ENCODE measurements at places on chromosomes 11 and 22.

- DNase-seq = peak; percentile 5
Observed at GRCh38 chr11:110297076-110297725, 787 bp upstream of the RDX start.

- no peak for DNase-seq
Observed at GRCh38 chr11:112655371-112655770, 305.8 kb upstream of the NCAM1 start.

- DNase-seq = no peak
Observed at GRCh38 chr11:77065878-77066228, 918 bp upstream of the CAPN5 start.

DNA sequence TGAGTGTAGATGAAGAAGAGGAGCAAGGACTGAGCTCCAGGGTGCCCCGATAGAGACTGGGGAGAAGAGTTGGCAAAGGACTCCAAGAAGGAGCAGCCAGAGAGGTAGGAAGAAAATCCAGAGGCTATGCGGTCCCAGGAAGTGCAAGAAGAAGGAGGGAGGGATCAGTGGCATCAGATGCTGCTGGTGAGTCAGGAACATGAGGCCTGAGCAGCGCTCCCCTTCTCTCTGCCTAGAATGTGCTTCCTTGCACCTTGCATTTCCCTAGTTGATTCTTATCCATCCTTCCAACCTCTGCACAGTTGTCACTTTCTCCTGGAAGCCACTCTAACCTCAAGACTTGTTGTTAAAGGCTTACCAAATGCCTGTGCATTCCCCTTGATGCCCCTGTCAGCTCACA lies 21.3 kb downstream of the KCNC1 start:
- DNase-seq = no peak

DNA sequence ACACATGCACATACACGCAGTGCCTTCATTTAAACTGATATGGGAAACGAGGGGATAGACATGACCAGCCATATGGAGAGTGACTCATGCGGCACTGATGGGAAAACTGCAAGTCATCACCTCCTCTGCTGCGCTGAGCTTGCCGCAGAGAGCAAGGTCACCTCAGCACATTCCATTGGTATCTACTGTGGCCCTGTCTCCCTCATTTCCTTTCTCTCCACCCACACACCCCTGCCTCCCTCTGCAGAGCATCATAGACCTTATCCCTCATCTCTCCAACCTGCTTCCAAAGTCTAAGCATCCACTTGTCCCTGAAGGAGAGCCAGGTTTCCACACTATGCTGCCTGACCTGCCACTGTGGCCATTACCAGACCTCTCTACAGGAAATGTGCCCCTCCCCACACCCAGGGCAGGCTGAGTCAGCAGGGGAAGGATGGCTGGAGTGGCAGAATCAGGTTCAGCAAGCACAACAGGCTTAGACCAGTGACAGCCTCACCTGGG lies 116.9 kb upstream of the SNX19 start:
- DNase-seq = no peak

DNA sequence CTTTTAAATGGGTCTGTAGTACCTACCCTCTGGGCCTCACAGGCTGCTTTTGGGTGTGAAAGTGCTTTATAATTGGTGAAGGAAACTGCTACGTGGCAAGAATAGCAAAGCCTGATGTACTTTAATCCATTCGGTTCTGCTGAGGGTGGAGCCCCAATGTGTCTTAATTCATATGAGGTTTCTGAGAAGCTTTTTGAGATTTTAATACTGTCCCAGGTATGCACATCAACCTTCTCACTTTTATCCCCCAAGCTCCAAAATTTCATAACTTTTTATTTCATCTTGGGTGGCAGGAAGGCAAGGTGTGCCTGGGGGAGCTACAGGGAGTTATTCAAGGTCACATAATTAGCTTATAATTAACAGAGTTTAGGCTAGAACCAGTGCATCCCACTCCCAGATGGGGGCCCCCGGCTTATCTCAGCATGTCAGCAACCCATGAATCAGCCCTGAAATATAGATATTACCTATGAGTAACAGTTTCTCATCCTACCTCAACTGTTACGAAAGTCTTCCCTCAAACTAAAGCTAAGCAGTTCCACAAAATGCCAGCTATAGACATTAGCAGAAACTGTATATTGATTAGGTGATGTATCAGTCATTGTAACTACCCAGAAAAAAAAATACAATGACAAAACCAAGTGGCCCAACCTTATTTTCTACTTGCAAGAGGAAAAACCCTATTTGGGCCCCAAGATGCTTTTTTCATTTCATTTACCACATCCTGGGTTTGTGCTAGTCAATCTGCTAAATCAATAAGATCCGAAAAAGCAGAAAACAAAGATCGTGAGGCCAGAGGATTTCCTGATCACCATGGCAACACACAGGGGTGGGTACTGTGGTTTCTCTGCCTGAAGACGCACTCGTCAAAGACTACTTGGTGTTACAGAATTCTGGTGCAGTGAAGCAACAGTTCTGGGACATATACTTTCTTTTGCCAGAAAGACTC lies 26.7 kb downstream of the CD44 start:
- peak; percentile 97 for DNase-seq

GRCh38 chr22:41963453-41964111 lies 5.7 kb upstream of the SEPTIN3 start:
- DNase-seq = no peak

DNA sequence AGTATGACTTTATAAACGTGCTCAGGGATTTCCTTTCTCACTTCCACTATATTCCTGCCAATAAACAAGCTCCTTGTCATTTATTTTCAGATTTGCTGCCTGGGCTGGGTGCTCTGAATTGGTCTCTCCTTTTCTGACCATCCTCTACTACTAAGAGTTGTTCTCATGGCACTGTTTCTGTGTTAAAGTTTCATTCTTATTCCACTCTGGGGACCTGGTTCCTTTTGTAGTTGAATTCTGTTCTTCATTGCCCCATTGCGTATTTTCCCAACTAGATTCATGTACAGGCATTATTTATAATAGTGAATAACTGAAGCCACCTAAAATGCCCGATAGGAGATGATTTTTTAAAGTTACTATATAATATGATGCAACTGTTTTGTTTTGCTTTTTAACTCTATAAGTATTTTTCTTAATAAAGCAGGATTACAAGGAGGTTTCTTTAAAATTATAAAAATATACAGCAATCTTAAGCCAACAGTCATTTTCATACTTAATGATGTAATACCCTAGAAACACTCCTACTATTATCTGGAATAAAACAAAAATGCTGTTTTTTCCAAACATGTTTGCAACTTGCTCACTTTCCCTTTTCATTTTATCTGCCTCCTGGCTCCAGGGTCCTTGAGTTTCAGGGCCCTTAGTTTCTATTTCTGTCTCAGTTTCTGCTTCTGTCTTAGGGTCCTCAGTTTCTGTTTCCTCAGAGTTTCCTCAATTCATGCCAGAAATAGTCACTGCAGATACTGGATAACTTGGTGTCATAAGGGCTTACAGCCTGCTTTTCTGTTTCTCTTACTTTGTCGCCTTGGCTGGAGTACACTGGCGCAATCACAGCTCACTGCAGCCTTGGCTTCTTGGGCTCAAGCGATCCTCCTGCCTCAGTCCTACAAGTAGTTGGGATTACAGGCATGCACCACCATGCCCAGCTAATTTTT lies 9.8 kb upstream of the FUT4 start:
- DNase-seq = no peak

DNA sequence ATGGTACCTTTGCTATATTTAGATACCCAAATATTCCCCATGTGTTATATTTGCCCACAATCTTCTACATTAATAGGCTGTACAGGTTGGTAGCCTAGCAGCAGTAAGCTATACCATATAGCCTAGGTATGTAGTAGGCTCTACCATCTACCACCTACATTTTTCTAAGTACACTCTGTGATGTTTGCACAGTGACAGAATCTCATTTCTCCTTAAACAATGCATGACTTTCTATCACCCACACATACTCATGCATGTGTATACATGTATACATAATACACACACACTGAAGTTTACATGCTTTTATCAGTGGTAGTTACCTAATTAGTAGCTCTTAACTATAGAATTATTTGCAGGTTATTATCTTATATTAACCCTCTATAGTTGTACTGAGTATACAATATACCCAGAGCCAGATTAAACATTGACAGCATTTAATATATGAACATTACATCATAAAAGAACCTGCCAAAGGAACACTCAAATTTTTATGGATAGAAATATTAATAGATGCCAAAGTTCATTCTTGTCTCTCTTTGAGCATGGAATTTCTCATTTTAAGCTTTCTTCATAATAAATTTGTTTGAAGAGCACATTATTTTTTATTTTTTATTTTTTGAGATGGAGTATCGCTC lies 51.4 kb downstream of the ELP4 start:
- no peak for DNase-seq

- DNase-seq = no peak
Observed at GRCh38 chr11:93783765-93784144, 327 bp upstream of the MED17 start.

- DNase-seq = no peak
Observed at GRCh38 chr11:130744794-130745193, 171.5 kb downstream of the SNX19 start.

DNA sequence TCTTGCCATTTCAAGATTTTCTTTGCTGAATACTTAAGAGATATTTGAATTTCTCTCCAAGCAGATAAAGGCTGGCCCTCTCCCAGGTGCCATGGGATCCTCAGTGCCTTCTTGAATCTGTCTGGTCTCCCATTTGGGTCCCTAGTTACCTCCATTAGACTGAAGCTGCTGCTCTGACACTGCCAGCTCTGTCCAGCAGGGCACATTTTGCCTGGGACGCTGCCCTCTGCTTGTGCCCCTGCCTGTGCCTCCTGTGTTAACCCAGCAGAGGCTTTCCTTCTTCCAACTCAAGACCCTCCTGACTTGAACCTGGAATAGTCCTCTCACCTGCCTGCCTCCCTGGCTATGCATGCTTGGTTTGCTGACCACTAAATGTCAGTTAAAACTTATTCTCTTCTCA lies 406.3 kb downstream of the BUD13 start:
- no peak for DNase-seq

DNA sequence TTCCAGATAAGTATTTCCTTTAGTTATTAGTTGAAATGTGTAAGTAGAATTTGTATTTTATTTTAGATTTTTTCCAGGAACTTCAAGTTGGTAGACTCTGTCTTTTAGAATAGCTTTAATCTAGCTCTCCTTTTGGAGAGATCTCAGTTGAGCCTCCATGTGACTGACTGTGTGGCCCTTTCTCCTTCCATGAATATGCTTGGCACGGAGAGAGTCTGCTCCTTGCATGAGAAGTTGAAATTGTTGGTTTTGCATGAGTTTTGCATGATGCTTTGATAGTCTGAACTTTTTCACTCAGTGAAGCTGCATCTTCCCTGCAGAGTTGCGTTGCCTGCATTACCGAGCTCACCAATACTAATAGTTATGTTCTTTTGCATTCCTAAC lies 32.8 kb upstream of the CTTN start:
- DNase-seq = no peak

GRCh38 chr11:11279956-11280689 lies 72.9 kb downstream of the CSNK2A3 start:
- no peak for DNase-seq

- no peak for DNase-seq
Observed at GRCh38 chr22:20395181-20395906, 1.4 kb downstream of the ZNF74 start.

GRCh38 chr11:125724125-125724524 lies 22.0 kb upstream of the PATE1 start:
- DNase-seq = no peak

- DNase-seq = peak; percentile 7
Observed at GRCh38 chr11:13339195-13340153, 61.9 kb downstream of the BMAL1 start.

DNA sequence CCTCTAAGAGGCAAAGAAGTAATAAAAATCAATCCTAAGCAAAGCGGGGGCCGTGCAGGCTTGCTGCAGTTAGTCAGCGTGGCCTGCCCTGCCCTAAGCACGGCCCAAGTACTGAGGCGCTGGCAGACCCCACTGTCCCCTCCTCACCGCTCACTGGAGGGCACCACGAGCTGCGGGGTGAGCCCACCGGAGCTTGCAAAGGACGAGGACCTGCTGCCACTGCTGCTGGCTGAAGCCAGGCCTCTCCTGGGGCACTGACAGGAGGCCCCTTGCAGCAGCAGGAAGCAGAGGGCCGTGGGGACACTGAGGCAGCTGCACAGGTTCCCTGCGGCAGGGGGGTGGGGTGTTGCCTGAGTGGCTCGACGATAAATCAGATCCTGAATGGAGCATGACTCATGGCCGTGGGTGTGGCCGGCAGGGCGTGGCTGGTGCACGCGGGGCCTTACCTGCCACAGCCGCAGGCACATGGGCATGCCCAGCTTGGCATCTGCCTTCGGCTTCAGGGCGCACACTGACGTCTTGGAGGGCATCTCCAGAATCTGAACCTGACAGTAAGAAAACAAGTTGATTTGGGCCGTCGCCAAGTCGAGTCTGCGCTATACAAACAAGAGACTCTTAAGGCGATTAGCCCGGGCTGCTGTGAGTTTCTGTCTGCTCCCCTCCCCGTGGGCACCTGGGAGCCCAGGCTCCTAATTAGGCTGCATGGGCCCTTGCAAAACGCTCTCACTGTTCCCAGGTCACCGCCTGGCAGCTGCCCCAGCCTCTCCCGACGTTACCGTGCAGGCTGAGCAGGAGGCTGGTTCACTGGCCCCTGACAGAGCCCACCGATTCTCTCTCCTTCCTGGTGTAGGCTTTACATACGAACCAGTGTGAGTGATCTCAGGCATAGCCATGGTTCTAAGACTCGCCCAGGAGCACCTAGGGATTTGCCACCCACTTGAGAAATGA lies 45.9 kb downstream of the TBX1 start:
- DNase-seq = no peak

DNA sequence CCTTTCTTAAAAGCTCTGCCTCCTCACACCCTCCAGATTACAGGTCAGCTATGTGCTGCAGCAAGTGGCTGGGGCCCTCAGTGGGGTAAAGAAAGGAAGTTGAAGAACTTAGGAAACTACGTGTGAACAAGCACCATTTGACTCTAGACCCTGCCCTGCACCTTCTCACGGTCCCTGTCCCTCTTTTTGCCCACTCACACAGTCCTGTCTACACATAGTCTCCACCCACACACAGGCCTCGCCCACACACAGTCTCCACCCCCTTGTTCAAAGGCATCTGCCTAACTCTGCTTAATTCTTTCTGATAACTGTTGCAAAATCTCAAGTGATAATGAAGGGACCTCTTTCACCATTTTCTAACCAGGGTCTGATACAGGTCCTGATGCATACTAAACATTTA lies 59.0 kb downstream of the TMPRSS5 start:
- no peak for DNase-seq

- DNase-seq = no peak
Observed at GRCh38 chr22:46082633-46083032, 67.7 kb upstream of the PPARA start.

- DNase-seq = no peak
Observed at GRCh38 chr11:28058333-28058732, 49.6 kb downstream of the KIF18A start.
